Foreskin keratinocyte (primary cell): ENCODE measurements at places on chromosomes 1 and 21. TPM values are rescaled to one million over a fixed set of nuclear protein-coding genes. Genes with fewer than 3 reads are reported as not detected.

RNF11 gene
- total RNA-seq: 73.7 and 78.4 TPM in 2 replicates

VHLL gene
- not detected in 2 replicates for total RNA-seq

LAMC1 gene
- 93.6 and 109 TPM in 2 replicates for total RNA-seq

- no peak for DNase-seq
Measured at GRCh38 chr1:246151796-246152434, 355.2 kb downstream of the SMYD3 start.

- DNase-seq: no peak
Measured at GRCh38 chr1:193951984-193952383, 765.6 kb upstream of the B3GALT2 start.

DNA sequence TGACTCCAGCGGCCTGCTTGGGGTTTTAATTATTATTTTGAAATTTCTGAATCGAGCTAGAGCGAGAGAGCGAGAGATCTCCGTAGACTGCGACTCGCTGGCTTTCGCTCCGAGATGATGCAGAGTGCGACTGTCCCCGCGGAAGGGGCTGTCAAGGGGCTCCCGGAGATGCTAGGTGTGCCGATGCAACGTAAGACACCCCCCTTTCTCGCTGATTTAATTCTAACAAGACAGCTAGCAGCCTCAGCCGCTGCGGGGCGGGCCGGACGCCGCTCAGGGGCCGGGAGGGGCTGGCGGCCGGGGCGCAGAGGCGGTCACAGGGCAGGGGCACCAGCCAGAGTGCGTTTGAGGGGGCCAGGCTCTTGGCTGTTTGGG lies 339 bp downstream of the LHX4 start:
- no peak for DNase-seq
